ENCODE measurements at places on chromosomes 7 and 10.

DNA sequence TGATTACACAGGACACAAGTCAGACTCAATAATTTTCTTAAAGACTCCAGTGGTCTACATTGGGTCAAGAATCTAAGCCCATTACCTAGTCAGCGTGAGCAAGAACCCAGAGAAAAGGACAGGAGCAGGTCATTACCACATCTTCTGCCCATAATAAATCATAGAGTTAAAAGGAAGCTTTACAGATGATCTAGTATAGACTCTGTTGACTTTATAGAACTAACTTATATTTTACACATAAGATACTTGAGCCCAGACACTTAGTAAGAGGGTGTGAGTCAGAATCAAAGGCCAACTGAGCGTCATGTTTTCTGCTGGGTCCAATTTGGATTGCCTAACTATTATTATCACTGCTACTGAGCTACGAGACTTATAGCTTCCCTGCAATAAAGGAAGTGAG is 206.1 kb upstream of the NPSR1 start:
- DNase-seq: no peak

- no peak for DNase-seq
These were observed 911.9 kb upstream of the LRRN3 start for GRCh38 chr7:110179037-110179436.

GRCh38 chr10:114499116-114499515 is 94.8 kb upstream of the AFAP1L2 start:
- DNase-seq: no peak

GRCh38 chr7:47940088-47941013 is 7.9 kb downstream of the PKD1L1 start:
- DNase-seq: no peak

DNA sequence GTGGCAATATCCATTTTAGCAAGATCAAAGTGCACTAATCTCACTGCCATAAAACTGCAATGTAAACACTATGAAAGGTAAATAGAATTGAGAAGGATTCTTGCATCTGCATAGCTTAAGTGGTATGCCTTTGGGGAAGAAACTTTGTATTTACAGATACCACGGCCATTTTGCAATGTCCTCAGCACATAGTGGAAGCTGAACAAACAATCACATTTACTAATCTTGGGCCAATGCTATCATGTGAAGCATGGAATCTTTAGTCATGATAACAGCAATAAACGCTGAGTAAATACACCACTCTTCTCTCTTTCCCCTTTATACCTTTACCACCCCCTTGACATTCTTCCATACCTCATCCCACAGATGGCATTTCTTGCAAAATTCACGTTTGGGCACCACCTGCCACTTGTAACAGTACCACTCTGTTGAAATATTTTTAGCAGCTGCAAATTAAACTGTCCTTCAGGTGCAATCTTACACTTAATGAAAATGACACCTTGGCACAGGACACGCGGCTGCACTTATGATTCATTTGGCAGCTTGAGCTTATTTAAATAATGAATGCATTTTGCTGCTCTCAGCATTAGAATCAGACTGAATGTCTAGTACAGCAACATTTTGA is 171.8 kb downstream of the SEMA3A start:
- DNase-seq: no peak

DNA sequence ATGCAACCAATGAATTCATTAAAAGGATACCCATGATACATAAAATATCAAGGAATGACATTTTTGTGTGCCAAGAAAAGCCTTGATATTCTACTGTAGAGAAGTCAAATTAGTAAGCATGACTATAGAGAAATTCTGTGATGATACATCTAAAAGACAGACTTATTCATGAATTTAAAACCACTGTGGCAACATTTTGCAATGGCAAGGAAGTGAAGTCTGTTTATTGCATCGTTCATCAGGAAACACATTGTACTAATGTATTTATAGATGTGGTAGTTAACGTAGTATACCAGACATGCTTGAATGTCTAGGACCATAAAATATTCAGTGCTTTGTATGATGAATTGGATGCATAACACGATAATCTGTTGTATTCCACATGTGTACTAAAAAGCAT is 9.3 kb upstream of the CLEC5A start:
- no peak for DNase-seq

GRCh38 chr10:21520949-21521348 is 4.5 kb downstream of the SKIDA1 start:
- no peak for DNase-seq

DNA sequence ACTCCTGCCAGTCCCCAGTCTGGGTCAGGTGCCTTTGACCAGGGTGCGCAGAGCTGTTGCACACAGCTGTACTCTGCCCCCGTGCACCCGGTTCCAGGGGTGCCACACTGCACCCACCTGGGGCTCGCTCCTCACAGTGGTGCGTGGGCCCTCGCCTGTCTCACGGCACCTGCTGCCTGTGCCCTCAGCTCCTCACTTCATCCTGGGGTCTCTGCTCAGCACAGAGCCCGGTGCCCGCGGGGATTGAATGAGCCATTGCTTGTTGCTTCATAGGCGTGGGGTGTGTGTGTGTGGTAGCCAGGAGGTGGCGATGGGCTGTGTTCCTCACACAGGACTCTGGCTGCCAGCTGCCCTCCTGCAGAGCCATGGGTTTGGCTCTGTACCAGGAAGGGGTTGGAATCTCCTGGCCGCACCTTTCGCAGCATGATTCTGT is 18.5 kb downstream of the EIF3B start:
- no peak for DNase-seq

DNA sequence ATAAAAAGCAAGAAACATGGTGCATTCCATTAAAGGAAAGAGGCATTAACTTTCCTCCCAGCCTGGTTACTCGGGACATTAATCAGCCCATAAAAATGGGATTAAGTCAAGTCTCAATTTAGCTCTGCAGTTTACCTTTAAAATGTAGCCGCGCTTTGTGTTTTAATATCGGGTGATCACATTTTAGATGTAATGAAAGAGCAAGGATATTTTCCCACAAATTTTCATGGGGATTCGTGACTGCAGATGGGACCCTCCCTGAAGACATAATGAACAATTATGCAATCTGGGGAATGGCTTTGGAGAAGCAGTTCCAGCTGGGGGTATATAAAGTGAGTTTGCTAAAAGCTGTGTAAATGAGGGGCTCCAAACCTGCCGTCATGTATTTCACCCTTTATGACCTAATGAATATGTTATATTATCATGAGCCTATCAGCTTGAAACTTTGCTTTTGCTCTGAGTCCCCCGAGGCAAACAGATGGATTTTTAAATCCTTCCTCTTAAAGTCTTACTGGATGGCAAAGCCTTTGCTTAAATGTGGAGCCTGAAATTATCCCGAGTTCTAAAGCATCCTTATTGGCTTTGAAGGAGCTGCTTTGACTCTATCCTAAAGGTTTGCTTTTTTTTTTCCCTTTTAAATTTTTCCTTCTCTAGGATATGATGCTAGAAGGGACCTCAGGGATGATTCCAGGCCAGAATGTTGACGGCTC is 31.8 kb downstream of the BAMBI start:
- no peak for DNase-seq

DNA sequence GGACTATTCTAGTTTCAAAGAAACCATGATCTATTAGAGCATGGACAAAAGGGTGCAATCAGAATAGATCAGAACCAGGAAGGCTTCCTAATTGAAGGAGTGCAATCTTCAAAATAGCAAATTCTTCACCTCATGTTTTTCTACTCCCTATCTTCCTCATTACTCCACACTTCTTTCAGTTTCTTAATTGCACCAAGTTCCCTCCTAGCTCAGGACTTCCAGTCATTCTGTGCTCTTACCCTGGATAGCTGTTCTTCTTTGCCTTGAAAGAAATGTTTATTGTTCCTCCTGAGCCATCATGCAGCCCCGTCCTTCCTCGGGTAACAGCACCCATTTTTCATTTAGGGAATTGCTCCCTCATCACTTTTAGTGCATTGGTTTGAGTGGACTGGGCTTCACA is 23.1 kb downstream of the TRPV5 start:
- DNase-seq: no peak

DNA sequence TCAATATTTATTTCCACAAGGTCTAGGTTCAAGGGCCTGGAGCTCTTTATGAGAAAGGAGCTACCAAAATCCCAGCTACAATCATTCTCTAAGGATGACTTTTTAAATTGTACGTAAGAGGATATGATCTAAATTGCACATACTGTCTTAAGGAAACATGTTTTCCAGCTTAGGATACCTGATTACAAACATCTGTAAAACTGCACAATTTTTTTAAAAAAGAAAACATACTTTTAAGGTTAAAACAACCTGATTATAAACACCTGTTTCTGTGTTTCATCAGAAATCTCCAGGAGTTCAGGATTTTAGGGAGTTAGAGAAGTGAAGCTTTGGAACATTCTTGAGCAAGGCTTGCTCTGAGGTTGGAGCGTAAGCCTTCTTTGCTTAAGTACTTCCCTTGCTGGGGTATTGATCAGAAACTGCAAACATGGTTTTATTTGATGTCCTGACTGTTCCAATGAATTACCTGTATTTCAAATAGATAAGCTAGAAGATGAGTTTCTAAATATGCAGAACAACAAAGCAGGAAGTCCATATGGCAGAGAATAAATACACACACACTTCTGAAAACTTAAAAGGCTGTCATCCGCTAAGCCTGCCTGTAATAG is 248.6 kb downstream of the GFRA1 start:
- DNase-seq: no peak

All from activated T-cell treated with anti-CD3 and anti-CD28 coated beads, Interleukin-2, amount 50 U/mL, for 4 hours (primary cell).